ENCODE measurements at places on chromosomes 12 and 14.

- DNase-seq = no peak
These were observed 54.8 kb upstream of the C14orf180 start for GRCh38 chr14:104524726-104525125.

GRCh38 chr12:94725375-94726168, 75.2 kb upstream of the TMCC3 start:
- peak; percentile 48 for DNase-seq

DNA sequence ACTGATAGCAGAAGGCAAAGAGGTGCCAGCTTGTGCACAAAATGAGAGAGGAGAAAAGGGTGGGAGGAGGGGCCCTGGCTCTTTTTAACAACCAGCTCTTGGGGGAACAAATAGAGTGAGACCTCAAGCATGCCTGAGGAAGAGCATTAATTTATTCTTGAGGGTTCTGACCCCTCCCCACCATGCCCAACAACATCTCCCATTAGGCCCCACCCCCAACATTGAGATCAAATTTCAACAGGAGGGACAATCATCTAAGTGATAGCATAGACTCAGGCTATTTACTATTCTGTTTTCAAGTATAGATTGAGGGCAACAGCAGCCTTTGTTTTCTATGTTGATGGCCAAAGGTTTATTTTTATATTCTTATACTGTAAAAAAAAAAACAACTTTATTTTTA, 59.7 kb downstream of the FUT8 start:
- no peak for DNase-seq

- DNase-seq = no peak
These were observed 2.0 kb downstream of the ESYT1 start for GRCh38 chr12:56129942-56130495.

DNA sequence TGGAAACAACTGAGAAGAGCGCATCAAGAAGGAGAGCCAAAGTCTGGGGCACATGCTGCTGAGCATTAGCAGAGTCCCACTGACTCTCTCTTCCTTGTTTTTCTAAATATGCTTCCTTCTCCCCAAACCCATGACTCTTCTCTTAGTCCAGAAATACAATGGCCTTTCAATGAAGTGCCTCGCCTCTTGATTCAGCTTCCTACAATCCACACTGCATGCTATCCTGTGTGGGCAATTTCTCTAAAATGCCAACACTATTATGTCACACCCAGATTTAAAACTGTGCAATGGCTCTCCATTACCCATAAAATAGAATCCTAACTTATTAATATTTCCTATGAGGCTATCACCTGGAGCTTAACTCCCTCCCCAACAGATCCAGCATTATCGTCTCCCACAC, 198.6 kb downstream of the RPAP3 start:
- DNase-seq = peak; percentile 54

GRCh38 chr14:89140326-89140725, 276.7 kb downstream of the FOXN3 start:
- no peak for DNase-seq

GRCh38 chr12:120856980-120857379, 47.2 kb downstream of the SPPL3 start:
- DNase-seq = no peak

DNA sequence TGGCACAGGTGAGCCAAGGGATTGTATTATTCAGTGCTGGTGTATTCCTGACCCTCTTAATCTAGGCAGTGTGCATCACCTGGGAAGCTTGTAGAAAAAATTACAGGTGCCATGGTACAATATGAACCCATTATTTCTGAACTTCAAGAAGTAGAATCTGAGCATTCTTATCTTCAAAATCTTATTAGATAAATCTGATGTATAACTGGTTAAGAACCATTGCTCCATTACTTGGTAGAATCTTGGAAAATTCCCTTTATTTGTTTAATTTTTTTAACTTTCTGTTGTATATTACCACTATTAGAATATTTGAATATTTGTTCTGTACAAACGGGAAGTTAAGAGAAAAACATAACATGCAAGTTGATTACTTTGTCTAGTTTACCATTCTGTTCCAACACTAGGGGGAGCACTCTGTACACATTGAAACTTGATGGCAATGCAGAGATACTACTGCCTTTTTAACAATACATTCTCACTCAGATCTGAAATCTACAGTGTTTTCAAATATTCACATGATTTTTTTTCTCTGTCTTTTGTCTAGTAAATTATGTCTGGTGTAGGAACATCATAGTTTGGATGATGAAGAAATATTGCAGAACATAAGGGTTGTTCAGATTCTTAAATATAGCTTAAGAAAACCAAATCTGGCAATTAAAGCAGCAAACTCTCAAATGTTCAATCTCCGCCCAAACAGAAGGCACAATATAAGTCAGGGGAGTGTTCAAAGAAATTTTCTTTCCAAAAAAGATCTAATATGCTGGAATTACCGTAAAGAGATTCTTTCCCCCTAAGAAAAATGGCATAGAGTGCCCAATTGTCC, 196.6 kb downstream of the PCNX1 start:
- peak; percentile 80 for DNase-seq

DNA sequence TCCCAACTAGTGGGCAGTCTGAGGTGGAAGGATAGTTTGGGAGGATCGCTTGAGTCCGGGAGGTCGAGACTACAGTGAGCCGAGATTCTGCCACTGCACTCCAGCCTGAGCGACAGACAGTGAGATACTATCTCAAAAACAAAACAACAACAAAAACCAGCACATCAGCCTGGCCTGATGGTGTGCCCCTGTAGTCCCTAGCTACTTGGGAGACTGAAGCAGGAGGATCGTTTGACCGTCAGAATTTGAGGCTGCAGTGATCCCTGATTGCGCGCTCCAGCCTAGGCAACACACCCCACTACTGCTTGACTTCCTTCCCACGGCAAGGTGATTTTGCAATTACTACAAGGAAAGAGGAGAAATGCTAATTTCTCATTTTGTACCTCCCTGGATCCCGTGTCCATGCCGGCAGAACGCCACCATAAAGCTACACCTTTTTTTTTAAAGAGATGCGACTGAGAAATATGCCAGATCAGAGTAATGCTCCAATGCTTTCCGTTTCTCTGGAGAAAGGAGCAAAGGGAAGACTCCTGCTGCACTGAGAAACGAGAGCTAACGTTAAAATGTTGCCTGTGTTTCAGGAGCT, 672 bp upstream of the SCFD1 start:
- no peak for DNase-seq

- no peak for DNase-seq
These were observed 70.5 kb upstream of the ATP2B1 start for GRCh38 chr12:89779090-89779489.

GRCh38 chr12:99436584-99436983, 211.0 kb upstream of the GARIN6 start:
- DNase-seq = no peak

DNA sequence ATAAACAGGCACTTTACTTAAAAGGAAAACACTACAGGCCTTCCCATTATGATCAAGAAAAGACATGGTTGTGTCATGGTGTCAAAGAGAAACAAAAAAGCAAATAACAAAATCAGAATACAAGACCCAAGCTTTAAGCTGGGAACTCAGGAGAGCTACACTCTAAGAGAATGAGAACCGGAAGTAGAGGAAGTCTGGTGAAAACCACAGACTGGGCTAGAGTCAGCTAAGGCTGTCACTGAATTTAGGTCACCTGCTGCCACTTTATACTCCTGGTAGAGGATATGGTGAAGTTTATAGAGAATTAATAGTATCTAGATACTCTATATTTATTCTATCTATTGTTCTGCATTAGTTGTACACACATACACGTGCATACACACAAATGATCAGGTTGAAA, 971.7 kb downstream of the FLRT2 start:
- no peak for DNase-seq

DNA sequence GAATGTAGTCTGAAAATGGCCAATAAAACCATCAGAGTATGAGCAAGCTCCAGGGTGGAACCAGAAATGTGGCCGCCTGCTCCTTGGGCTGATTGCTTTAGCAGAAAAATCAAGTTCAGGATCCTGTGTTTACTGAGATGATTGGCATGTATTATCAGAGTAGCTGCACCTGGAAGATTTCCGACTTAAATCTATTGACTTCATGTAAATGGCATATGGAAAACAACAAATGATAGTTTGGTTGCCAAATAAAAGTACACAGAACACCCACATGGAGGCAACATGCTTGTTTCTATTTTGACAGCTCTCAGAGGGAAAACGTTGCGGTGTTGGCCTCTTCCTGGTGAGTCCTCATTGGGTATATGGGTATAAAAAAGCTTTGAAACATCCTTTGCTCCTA, 31.3 kb downstream of the SOCS2 start:
- DNase-seq = peak; percentile 20

DNA sequence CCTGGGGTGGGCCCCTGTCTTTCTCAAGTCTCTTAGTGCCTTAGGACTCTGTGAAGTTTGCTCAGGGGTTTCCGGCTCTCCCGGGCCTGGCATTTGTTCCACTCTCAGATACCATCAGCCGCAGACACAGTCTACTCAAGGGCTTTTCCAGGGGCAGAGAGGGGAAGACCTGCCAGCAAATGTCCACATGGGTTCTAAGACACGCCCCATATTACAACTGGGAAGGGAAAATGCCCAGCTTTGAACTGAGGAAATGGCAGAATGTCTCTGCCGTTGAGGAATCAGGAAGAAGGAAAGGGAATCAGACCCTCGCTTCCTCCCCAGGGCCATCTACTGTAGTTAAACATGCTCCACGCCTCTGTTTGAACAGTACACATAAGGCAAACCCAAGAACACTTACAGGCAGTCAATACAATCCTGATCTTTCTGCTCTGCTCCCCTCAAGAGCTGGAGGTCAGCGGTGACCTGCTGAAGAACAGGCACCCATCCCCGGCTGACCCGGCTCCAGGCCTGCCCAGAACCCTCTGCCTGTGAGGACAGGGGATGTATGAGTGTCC, 7.9 kb downstream of the CCDC85C start:
- no peak for DNase-seq

DNA sequence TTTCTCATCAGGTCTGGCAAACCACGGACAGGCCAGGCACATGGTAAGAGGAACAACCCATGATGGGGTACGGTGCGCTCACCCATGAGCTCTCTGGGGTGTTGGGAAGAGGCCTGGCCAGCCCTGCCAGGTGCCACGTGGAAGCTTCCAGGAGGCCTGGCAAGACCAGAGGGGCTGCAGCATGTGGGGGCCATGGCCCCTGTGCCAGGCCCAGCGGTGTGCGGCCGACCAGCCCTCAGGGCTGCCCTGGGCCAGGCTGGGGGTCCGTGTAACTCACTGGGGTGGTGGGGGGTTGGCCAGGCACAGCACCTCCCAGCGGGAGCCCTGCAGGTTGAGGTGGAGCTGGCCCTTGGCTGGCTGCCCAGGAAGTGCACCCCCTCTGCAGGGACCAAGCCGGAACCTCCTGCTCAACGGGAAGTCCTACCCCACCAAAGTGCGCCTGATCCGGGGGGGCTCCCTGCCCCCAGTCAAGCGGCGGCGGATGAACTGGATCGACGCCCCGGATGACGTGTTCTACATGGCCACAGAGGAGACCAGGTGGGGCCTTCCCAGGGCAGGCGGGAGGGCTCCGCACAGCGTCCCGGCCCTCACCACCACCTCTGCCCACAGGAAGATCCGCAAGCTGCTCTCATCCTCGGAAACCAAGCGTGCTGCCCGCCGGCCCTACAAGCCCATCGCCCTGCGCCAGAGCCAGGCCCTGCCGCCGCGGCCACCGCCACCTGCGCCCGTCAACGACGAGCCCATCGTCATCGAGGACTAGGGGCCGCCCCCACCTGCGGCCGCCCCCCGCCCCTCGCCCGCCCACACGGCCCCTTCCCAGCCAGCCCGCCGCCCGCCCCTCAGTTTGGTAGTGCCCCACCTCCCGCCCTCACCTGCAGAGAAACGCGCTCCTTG, 4.9 kb upstream of the CRIP2 start:
- no peak for DNase-seq

- DNase-seq = peak; percentile 76
These were observed 24.5 kb downstream of the FIGNL2 start for GRCh38 chr12:51823875-51824565.

GRCh38 chr12:5047094-5047493, 3.4 kb downstream of the KCNA5 start:
- DNase-seq = no peak

DNA sequence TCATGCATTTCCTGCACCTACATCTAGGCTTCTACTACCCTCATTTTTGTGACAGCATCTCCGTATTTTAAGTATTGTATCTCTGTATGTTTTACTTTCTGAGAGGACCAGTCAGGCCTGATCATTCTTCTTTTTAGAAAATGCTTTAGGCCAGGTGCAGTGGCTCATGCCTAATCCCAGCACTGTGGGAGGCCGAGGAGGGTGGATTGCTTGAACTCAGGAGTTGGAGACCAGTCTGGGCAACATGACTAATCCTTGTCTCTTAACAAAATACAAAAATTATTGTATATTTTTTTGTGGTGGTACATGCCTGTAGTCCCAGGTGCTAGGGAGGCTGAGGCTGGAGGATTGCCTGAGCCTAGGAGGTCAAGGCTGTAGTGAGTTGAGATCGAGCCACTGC, 36.9 kb downstream of the PACS2 start:
- DNase-seq = no peak

GRCh38 chr12:18206198-18206597, 55.1 kb upstream of the PIK3C2G start:
- DNase-seq = no peak

GRCh38 chr12:108196921-108197320, 67.8 kb downstream of the WSCD2 start:
- DNase-seq = no peak

- peak; percentile 89 for DNase-seq
These were observed at the start of gene TTC8 for GRCh38 chr14:88824314-88825077. TSS of gene TTC8 (plus strand) at chr14:88824651. CDS start at chr14:88824708, 57 bp downstream.

DNA sequence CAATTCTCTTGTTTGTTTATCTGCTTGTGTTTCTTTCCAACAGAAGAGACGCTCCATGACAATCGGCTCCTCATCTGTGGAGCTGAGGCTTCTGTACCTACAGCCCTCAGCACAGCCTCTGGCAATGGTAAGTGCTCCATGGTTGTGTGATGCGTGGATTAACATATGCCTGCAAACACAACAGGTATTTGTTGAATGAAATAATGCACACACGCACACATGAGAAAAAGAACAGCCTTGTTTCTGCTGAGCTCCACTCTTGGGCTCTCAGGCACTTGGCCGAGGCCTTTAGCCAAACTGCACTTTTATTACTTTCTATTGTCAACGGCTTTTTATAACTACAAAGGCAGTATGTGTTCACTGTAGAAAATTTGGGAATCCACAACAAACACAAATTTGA, 120.4 kb upstream of the TMCC3 start:
- DNase-seq = no peak

DNA sequence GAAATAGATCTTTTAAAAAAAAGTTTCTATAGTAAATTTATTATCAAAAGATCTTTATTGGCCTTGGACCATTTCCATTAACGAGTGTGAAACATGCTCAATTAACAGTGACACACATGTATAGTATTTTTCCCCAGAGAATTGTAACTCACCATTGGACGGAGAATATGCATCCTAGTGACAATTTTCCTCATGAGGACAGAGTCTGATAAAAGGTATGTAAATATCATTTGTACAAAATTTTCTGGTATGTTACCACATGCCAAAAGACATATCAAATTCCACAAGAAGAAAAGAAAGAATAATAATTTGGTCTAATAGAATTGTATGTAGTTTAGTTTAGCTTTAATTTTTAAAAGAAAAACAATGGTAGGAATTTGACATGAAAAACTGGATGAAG, 1096.0 kb upstream of the FLRT2 start:
- DNase-seq = no peak

GRCh38 chr14:34356264-34356654, 105.8 kb downstream of the SPTSSA start:
- DNase-seq = peak; percentile 24
